ENCODE measurements at places on chromosomes 11 and 22.
A peak's percentile ranks its signal among the peaks of the same experiment; 100 is the strongest.

GRCh38 chr11:9099617-9100016 is 8.2 kb upstream of the SCUBE2 start:
- DNase-seq: no peak

DNA sequence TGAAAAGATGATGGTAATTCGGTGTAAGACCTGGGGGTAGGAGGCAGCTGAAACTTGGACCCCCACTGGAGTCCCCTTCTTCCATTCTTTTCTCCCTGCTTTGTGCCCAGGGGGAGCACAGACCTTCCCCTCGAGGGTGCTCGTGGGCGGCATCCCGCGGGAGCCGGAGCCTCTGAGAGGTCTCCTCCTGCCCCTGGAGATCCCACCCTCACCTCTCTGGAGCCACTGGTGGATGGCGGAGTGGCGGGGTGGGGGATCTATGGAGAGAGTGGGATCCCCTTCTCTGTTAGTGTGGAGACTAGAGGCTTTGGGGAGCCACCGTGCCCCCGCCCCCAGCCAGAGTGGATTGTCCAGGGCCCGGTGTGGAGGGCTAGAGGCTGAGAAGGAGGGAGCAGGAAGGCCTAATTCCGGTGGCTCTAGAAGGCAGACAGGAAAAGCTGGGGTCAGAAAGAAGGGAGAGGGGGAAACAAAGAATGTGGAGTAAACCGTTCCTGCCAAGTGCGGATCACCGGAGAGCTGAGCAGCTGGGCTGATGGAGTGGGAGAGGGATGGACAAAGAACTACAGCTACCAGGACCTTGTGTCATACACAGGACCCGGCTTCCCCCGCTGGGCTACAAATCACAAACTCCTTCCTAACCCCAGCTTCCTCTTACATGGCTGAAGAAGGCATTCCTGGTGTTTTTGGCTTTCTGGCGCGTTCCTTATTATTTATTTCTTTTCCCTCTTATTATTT is 41.9 kb downstream of the KCNJ1 start:
- no peak for DNase-seq

GRCh38 chr11:68841718-68842426 is at the start of gene CPT1A:
CPT1A (minus strand) TSS chr11:68841916; CDS start chr11:68815474, 26,442 bp downstream.
- DNase-seq: peak; percentile 73

DNA sequence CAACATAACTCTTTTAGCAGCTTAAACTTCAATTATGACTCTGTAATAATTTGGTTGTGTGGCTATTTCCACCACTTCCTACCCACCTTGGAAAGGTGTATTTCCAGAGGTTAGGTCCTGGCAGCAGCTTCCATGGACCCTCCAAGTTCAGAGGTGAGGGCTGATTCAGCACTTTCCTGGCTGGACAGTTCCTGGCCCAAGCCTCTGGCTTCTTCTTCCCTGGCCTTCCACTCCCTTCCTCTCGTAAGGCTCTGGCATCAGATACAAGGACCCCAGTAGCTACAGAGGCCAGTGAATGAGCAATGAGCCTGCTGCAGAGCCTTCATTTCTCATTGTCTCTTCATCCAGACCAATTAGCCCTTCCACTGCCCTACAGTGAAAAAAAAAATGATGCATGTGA is 98.1 kb upstream of the KIRREL3 start:
- no peak for DNase-seq

- no peak for DNase-seq
Observed at GRCh38 chr22:30270832-30271231, 4.2 kb upstream of the OSM start.

- DNase-seq: peak; percentile 6
Observed at GRCh38 chr22:40911772-40912171, 39.4 kb upstream of the RBX1 start.
